A549 (cell line): ENCODE measurements at places on chromosomes 13 and 19.

- no peak for DNase-seq
These were observed 2.7 kb upstream of the RUBCNL start for GRCh38 chr13:46389457-46390451.

DNA sequence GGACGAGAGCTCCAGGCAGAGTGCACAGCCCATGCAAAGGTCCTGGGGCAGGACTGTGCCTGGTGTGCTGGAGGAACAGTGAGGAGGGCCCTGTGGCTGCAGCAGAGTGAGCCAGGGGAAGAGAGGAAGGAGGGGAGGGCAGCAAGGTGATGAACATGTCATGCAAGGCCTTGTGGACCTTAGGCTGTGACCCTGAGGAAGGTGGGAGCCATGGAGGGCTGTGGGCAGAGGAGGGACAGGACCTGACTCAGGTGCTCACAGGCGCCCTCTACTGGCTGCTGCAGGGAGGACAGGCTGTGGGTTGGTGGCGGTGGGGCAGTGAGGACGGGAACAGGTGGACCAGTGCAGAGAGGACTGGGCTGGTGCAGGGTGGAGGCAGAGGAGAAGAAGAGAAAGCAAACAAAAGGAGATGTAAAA, 170.3 kb downstream of the PTPRS start:
- DNase-seq: no peak

DNA sequence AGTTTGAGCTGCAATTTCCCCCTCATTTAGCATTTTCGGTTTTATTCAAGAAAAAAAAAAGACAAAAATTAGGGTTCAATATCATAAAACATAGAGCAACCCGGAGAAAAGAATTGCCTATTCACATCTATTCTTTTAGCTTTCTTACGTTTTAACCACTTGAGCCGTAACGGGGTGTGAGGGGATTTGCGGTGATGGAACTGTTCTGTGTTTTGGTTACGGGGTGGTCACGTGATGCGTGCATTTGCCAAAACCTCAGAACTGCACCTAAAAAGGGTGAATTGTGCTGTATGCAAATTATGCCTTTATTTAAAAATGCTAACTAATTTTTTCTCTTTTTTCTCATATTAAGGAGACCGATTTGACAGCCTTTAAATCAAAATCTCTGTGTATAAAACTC, 22.1 kb downstream of the CLEC11A start:
- DNase-seq: no peak

GRCh38 chr19:9828551-9829063, 889 bp downstream of the UBL5 start:
- DNase-seq: no peak

DNA sequence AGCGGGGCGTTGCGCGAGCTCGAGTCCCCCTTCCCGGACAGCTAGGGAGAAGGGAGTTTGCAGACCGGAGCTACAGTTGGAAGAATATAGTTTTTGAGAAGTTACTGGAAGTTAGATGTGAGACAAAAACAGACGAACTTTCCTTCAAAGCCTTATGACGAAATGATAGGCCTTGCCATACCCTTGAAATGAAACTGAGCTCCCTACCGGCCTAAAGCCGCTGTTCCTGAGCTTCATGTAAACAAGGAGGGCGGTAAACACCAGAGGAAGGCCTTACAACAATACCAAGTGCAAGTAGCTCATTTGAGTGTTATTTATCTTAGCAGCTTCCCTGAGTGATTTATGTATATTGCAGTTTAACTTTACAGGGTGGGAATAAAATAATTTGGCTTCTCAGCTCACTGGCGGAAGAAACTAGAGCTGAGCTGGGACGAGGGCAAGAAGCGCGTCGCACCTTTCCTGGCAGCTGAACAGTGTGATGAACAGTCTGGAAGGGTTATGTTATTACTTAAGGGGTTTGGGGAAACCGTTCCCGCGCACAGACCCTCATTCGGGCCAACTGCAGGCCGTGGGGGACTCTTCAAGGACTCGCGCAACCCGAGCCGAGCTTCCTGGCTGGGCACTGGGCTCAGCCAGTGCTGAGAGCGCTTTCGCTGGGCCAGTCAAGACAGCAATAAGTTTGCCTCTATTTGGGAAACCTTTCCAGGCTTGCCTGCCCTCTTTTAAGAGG, 111.2 kb downstream of the KCNRG start:
- DNase-seq: peak; percentile 62

GRCh38 chr19:33459222-33460090, 62.1 kb downstream of the PEPD start:
- no peak for DNase-seq
